WERI-Rb-1 (cell line): ENCODE measurements at places on chromosomes 3 and 15.
A peak's percentile ranks its signal among the peaks of the same experiment; 100 is the strongest.

DNA sequence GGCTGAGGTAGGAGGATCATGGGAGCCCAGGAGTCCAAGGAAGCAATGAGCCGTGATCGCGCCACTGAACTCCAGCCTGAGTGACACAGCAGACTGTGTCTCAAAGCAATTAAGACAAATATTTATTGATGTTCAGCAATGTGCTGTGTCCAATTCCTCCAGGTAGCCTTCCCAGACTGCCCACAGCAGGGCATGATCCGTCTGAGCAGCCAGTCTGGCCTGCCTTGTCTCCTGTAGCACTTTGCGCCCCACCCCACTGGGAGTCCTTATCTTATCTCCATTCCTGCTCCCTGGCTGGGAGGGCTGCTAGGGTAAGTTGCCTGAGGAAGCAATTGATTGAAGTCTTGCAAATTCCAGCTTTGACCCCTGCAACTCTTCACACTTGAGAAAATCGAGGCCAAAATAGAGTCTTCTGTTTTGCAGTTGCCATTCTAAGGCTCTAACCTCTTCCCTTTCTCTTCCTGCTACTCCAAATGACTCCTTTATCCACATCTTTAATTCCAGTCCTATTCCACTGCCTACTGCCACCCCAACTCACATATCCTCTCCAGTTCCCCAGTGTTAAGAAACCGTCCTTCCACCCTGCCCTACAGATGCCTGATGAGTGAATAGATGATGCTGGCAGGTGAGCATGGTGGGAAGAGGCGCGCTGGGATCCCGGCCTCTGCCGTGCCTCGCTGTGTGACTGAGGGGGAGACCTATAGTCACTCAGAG, 26.9 kb upstream of the LCTL start:
- DNase-seq = no peak

GRCh38 chr15:91887321-91887720, 33.8 kb downstream of the SLCO3A1 start:
- no peak for DNase-seq

DNA sequence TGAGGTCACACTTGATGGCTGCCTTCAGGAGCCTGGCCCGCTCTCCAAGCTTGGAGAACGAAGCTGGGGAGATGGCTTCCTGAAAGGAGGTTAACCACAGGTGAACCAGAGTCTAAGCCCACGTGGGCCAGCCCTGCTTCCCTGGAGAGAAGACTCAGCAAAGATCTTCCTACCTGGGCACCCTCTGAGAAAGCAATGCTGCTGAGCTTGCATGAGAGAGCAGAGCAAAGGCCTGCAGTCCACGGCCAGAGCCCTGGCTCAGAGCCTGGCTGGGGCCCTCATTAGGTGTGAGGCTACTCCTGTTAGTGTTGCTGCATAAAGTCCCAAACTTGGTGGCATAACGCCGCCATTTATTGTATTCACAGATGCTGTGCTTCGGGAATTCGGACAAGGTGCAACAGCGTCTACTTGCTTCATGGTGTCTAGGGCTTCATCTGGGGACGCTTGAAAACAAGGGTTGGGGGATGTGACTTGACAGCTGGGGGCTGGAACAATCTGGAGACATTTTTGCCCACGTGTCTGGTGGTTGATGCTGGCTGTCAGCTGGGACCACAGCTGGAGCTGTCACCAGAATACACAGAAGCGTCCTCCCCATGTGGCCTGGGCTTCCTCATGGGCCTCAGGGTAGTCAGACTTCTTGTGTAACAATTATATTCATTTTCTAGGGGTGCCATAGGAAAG, 87.9 kb upstream of the MEF2A start:
- DNase-seq = no peak

- no peak for DNase-seq
These were observed 604 bp upstream of the EPB42 start for GRCh38 chr15:43221422-43221821.

- DNase-seq = no peak
These were observed 522 bp upstream of the LMLN start for GRCh38 chr3:197959500-197959890.

DNA sequence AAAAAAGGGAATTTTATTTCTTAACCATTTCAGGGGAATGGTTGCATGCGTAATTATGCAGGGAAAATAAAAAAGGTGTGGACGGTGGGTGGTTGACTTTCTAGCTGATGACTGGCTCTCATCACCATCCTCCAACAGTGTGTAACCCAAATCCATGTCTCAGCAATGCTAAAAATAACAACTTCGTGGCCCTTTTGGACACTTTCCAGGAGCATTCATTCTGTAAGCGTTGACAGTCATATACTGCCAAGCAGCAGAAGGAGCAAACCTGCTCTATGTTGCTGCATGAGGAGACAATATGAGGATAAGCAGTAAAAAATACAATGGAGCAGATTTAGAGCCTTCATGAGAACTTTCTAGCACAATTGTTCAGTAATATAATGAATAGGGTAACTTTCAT, 189.1 kb downstream of the ANXA2 start:
- DNase-seq = no peak

GRCh38 chr15:73127302-73127936, 75.2 kb downstream of the NEO1 start:
- DNase-seq = peak; percentile 45

GRCh38 chr3:106703524-106703923, 673.7 kb upstream of the CCDC54 start:
- no peak for DNase-seq

DNA sequence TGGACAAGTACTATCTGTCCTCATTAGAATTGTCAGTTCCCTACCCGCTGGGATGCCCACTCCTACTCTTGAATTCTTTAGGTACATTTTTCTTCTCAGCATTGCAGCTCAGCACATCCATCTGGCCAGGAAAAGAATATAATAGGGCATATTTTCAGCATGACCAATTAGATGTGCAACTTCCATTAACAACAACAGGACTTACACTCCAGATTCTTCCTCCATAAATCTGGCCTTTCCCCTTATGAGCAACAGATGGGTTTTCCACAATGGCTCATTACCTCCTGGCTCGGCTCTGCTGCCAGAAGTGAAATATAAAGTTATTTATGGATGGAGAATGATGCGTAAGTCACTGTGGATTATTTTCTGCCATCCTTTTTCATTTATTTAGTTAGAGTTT, 443.8 kb upstream of the TGFBR2 start:
- DNase-seq = no peak

DNA sequence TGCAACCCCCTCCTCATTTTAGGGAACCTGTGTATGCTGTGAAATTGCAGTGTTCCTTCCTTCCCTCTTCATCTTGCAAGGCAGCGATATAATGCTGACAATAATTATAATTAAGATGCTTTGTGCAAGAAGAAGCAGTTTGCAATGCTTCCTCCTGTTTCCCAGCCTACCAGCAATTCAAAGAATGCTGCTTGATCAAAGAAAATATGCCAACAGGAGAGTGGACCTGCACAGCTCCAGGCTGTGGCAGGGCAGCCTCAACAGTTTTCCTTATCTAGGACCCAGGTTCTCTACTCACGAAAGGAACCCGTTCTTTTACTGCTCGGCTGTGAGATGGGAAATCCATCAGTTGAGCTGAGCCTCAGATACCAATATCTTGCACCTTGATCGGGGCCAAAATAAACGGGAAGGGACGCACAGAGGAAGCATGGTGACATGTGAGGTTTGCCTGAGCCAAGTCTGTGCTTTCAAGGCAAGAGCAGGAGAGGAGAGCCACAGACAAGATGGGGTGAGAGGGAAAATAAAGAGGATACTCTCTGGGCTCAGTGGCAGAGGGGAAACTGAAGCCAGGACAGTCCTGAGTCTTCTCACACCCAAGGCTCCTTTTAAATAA, 22.6 kb upstream of the LRTM1 start:
- DNase-seq = no peak

- no peak for DNase-seq
These were observed 8.5 kb upstream of the CHD2 start for GRCh38 chr15:92891533-92892200.

GRCh38 chr3:50089609-50089945, 858 bp downstream of the RBM5 start:
- peak; percentile 28 for DNase-seq
